ENCODE measurements at places on chromosomes 13 and 19.

DNA sequence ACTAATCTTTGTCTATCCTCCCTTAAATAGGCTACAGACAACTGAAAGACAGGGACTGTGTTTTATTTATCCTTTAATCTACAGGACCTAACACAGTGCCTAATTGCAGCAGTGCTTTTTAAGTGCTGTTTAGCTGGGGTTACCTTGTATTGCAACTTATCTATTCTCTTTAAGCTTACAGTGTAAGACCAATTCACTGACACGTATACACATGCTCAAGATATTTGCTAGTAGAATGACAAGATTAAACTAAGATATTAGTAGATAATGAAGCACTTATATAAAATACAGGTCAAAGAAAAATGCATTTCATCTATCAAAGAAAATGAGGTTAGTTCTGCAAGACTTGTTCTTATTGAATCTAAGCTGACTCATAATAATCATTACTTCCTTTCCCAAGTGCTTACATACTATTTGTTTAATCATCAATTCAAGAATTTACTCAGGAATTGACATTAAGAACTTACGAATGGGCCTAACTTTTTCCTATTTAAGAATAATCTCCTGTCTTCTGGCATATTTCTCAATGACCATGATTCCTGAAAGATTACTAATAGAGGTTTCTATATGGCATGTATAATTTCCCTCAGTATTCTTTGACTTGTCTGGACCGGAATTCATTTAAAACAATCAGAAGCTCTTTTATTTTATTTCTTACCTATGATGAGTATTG is 75.8 kb upstream of the MAB21L1 start:
- DNase-seq = no peak

DNA sequence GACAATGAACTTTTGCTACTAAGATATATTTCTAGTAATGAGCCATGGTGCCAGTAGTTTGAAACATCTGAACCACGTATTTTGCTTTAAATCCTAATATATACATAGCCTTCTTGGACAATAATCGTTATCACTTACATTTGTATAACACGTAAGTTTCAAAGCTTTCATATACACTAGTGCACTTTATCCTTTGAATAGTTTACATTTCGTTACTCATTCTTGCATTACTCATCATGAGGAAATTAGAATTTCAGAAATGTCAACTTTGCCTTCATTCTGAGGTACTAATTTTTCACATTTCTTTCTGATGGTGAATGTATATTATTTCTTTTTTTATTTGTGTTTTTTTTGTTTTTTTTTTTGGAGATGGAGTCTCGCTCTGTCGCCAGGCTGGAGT is 5.8 kb downstream of the KBTBD7 start:
- no peak for DNase-seq

DNA sequence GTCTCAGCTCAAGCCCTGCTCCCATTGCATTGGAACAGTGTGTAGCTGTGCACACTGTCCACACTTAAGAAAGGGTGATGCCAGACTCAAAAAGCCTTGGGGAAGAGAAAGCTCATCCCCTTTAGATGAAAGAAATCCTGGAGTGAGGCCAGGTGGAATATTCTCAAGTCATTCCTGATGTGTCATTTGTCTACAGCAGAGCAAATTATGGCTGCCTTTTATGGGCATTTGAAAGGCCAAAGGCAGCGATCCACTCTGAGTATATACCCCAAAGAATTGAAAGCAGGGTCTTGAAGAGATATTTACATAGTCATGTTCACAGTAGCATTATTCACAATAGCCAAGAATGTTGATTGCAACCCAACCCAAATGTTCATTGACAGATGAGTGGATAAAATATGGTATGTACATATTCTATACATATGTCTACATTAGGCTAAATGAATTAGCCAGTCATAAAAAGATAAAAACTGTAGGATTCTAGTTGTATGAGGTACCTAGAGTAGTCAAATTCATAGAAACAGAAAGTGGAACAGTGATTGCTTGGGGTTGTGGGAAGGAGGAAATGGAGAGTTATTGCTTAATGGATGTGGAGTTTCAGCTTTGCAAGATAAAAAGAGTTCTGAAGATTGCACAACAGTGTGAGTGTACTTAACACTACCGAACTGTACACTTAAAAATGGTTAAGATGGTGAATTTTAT is 214.9 kb downstream of the KCNRG start:
- DNase-seq = no peak

DNA sequence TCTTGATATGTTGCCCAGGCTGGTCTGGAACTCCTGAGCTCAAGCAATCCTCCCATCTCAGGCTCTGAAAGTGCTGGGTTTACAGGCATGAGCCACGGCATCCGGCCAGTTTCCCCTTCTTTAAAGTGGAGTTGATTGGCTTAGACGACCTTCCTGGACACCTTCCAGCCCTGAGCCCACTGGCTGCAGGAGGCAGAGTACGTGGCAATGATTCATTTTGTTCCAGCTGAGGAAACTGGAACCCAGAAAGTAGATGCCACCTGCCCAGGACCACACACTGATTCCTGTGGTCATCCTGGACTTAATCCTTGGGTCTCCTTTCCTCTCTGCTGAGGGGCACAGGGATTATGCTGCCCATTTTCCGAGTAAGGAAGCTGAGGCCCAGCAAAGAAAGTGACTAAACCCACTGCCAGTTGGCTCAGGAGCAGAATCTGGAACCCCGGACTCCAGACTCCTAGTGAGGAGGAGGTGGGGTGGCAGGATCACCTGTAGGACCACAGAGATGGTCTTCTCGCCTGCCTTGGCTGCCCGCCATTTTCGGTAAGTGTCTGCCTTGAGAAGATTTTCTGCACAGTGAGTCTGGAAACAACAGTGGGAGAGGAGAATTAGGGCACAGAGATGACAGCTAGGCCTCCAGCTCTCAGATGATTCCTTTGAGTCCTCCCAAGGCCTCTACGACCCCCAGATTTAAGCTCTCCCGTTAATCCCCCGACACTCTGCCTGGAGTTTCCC is 737 bp downstream of the XRCC1 start:
- DNase-seq = no peak

All from activated CD4-positive, alpha-beta T cell treated with anti-CD3 and anti-CD28 coated beads, Interleukin-2, amount 50 U/mL, for 24 hours (primary cell).